ENCODE measurements at places on chromosomes 3 and 15.

- no peak for DNase-seq
Observed at GRCh38 chr3:150870406-150870805, 34.8 kb downstream of the MINDY4B start.

DNA sequence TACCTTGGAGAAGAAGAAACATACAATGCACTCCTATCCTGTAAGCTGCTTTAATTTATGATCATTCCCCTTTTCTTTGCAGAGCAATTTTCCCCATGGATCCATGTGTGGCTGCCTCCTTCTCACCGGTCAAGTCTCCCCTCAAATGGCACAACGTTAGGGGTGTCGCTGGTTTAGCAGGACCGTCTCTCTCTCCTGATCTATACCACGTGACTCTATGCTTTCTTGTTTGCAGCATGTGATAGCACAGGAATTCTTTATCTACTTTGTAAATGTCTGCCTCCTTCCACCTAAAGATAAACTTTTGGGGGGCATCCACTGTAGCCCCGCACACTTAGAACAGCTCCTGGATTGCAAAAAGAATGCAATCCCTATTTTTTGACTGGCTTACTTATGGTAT lies 506.0 kb downstream of the MAGI1 start:
- DNase-seq: no peak

DNA sequence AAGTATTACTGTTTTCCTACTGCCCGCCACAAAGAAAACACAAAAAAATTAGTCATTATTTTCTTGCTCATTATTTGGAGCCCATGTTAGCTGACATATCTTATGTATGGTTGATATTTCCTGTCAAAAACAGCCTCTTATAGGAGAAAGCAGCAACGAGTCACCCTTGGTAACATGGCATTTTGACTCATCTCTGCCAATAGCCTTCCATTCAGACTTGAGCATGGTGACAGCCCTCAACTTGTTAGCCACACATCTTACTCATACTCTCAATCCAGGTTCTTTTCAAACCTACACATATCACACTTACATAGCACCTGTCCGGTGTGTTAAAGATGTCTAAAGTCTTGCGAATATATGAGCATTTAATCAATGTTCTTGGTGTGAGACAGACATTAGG lies 109.4 kb upstream of the SAMMSON start:
- DNase-seq: no peak

GRCh38 chr3:146503461-146504202 lies 34.3 kb upstream of the PLSCR2 start:
- no peak for DNase-seq

GRCh38 chr3:142213298-142213697 lies 12.1 kb downstream of the GK5 start:
- DNase-seq: no peak

DNA sequence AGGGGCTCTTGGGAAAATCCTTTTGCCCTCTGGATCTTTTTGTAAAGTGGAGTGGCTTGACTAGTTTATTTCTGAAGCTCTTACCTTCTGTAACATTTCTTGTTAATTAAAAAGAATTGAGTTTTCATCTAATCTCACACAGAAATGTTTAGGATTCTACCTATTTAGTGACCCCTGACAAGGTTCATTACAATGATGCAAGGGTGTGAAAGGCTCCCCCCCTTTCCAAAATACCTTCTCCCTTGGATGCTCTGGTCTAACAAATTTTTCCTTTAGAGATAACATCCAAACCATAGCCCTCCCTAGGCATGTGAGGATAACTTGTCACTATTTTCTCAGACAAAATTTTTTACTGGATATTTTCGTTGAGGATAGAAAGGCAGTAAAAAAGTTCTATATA lies 223.9 kb downstream of the THRB start:
- DNase-seq: no peak

DNA sequence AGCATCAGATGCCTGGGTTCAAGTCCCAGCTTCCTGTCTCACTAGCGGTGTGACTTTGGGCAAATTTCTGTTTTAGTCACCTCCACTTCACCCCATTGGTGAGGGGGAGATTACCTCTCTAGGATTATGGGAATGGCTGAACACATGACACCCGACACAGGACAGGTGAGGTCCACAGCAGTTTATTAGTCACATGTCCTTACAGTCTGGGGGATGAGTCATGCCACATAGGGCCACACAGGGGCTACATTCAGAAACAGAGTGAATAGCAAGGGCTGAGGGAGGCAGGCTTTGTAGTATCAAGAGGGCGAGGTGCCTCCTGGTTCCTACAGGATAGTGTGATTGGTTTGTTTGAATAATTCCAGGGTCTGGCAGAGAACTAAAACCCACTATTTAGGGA lies 15.2 kb upstream of the ITGA11 start:
- DNase-seq: no peak

DNA sequence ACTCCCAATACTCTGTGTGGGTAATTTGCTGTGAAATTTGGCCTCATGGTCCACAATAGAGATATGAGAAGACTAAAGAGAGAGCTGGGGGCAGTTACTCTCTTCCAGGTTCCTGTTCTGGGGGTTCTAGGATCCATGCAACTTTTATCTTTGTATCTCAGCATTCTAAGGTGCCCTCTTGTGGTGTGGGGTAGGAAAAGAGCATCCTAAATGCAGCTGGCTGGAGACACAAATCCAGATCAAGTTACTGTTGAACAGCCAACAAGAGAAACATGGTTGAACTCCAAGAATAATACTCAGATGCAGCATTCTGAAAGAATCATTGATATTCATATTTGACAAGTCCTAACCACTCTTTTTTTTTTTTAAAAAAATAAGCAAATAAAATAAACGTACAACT lies 238.2 kb downstream of the GREM1 start:
- DNase-seq: no peak

GRCh38 chr15:80485370-80486164 lies 81.4 kb downstream of the ARNT2 start:
- DNase-seq: no peak

- no peak for DNase-seq
Observed at GRCh38 chr15:74775132-74775562, 6.7 kb upstream of the CSK start.

Measured in stimulated activated CD8-positive, alpha-beta memory T cell treated with anti-CD3 and anti-CD28 coated beads, Interleukin-2, amount 100 ng/mL, for 1 hour (primary cell).